ENCODE measurements at places on chromosomes 3 and 15. TPM values are rescaled to one million over a fixed set of nuclear protein-coding genes. Genes with fewer than 3 reads are reported as not detected.

DNA sequence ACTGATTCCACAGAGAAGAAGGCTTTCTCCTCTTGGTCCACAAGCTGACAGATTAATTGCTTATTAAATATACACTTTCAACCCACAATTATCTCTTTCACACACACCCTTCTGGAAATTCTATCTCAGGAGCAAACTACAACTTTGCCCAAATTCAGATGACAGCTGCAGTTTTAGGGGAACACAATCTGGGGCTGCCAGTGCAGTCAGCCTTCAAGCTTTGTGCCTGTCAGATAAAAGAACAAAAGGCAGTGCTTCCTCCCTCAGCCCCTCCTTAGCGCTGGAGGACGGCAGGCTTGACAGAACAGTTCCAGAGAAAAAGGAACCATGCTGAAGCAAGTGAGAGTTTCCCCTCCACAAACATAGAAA, 99.6 kb downstream of the TMCC1 start:
- DNase-seq: peak; percentile 76

GRCh38 chr3:17514597-17514996, 227.8 kb downstream of the TBC1D5 start:
- no peak for DNase-seq

GRCh38 chr3:118181274-118181673, 853.4 kb downstream of the IGSF11 start:
- no peak for DNase-seq

DNA sequence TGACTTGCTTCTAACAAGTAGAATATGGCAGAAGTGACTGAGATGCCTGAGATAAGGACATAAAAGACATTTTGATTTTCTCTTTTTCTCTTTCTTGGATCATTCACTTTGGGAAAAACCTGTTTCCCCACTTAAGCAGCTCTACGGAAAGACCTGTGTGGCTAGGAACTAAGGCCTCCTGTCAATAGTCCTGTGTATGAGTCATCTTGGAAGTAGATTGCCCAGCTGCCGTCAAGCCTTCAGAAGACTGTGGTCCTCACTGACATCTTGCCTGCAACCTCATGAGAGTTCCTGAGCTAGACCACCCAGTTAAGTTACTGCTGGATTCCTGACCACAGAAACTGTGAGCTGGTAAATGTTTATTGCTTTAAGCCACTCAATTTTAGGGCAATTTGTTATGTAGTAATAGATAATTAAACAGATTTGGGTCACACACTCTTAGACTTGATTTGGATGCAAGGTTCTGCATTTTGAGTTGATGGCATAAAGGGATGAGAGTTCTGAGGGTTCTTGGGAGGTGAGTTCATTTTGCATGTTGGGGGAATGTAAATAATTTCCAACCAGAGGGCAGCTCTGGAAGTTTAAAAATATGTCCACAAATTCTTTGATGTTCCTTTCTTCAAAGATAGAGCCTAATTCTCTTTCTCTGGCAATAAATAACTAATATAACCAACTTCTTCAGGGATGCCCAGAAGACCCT, 229.2 kb downstream of the SQOR start:
- DNase-seq: no peak

DNA sequence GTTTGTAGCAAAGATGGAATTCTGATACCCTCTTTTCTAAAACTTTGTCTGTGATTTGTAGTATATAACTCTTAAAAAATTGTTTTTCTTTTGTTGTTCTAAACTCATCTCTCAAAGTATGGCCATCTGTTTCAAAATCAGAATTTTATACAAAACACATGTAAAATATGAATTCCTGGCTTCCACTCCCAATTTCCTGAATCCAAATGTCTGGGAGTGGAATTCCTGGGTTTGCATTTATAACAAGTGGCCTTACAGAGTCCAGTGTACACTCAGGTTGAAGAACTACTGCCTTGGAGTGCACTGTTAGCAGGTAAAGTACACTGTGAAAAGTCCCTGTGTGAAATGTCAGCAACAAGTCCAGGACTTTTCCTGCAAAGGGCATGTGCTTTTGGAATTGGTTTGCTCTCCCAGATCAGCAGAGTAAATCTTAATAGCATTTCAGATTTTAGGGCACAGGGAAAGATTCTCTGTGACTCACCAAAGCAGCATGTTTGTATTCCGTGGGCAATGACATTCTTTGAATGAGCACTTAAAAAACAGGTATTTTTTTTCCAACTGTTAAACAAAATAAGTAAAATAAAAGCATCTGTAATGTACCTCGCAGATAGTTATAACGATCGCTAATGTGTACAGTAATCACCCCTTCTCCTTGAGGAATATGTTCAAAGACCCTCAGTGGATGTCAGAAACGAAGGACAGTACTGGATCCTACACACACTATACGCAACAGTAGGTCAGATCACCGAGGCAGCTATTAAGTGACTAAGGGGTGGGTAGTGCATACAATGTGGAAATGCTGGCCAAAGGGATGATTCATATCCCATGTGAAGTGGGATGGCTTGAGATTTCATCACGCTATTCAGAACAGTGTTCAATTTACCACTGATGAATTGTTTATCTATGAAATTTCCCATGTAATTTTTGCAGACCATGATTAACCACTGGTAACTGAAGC, 2.0 kb upstream of the CLDN16 start:
- peak; percentile 7 for DNase-seq

DNA sequence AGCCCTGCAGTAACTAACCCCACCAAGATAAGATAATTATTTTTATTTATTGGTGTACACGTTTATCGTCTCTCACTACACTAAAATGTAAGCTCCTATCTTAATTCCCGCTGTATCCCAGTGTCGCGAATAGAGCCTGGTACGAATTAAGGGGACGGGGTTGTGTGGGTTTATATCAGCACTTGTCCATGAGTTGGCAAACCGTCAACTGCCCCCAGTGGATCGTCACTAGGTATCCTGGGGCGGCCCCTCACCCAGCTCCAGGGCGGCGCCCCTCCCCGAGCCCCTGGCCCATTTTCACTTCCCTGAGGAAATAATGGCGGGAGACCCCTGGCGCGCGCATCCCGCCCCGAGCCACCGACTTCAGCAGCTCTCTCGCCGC, 465 bp downstream of the RUVBL1 start:
- DNase-seq: no peak

DNA sequence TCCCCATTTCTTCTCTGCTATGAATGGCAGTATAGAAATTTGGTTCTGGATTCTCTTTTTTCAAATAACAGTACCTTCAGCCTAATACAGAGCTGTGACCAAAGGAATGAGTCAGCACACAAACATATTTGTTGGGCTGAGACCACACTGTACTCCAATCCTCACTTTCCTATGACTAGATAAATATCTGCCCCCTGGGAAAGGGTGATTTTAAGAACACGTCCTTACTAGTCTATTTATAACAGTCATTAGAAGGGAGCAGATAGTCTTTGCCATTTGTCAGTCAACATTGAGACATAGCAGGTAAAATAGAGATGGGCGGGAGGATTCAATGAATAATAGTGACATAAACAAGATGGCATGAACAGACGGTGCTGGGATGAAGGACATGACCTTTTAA, 461.3 kb downstream of the MCTP2 start:
- DNase-seq: no peak

GRCh38 chr3:27533261-27533607, 49.0 kb upstream of the SLC4A7 start:
- no peak for DNase-seq

DNA sequence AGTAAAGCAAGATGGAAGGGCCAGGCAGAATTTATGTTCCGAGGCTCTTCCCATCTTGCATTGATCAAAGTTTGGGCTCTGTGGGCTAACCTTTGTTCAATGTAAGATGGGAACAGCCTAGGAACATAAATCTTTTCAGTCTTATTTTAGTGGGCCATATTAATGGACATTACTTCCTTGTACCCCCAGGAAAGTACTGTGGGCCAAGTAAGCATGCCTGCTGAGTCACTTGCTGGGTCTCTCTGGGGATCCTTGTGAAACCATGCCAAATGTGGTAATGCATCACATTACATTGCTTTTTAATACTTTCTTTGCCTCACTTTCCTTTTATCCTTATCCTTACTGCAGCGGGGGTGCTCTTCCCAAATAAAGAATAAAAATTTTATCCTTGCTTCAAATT, 349.5 kb upstream of the POU1F1 start:
- DNase-seq: no peak

- DNase-seq: peak; percentile 93
Observed at GRCh38 chr3:4303187-4304123, at the start of gene SETMAR. TSS of gene SETMAR (plus strand) at chr3:4303369. CDS start at chr3:4303371, 2 bp downstream.

DNA sequence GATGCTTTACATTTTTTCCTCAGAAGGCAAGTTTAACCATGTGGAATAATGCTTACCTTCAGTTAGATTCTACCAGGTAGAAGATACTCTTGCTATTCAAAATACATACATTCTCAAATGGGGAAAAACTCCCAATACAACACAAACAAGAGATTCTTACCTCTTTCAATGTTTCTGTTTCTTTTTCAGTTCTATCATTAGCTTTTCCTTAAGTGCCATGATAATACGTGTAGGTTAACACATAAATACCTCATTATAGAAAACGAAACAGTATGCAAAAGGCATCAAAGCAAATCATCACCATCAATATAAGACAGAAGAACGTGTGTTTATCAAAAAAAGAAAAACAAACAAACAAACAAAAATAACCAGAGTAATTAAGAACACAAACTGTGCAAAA, 300.7 kb upstream of the ROBO1 start:
- no peak for DNase-seq

GRCh38 chr3:14156201-14156600, 22.2 kb downstream of the XPC start:
- no peak for DNase-seq

DNA sequence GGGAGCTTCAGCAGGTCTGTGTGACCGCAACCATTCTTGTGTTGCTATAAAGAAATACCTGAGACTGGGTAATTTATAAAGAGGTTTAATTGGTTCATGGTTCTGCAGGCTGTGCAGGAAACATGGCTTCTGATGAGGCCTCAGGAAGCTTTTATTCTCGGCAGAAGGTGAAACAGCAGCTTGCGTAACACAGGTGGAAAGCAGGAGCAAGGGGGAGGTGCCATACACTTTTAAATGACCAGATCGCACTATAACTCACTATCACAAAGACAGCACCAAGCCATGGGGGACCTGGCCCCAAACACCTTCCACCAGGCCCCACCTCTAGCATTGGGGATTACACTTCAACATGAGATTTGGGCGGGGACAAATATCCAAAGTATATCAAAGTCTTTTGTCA, 8.3 kb upstream of the CIB2 start:
- no peak for DNase-seq

Gene REC114
- not detected for polyA plus RNA-seq

Gene GRIP2
- 0.54 TPM for polyA plus RNA-seq

Gene C3orf49
- not detected for polyA plus RNA-seq

Gene LRRC2
- polyA plus RNA-seq: 0.27 TPM

Gene NOX5
- not detected for polyA plus RNA-seq

Gene ZBBX
- not detected for polyA plus RNA-seq

Gene POLR2M
- 17.1 TPM for polyA plus RNA-seq

Gene MESP2
- 1.6 TPM for polyA plus RNA-seq

Gene TNFAIP8L3
- polyA plus RNA-seq: 2.5 TPM

Gene ADPRH
- 1.2 TPM for polyA plus RNA-seq

Gene PCLAF
- 14.7 TPM for polyA plus RNA-seq

Data from brain (organoid and tissue), 16 donors.